ENCODE measurements at places on chromosomes 2 and 18.

- DNase-seq: no peak
Observed at GRCh38 chr2:166375195-166375735, 479 bp downstream of the SCN9A start.

- DNase-seq: no peak
Observed at GRCh38 chr2:232486558-232487384, 863 bp downstream of the ECEL1 start.

GRCh38 chr2:204201507-204201906 is 264.9 kb downstream of the ICOS start:
- DNase-seq: no peak

DNA sequence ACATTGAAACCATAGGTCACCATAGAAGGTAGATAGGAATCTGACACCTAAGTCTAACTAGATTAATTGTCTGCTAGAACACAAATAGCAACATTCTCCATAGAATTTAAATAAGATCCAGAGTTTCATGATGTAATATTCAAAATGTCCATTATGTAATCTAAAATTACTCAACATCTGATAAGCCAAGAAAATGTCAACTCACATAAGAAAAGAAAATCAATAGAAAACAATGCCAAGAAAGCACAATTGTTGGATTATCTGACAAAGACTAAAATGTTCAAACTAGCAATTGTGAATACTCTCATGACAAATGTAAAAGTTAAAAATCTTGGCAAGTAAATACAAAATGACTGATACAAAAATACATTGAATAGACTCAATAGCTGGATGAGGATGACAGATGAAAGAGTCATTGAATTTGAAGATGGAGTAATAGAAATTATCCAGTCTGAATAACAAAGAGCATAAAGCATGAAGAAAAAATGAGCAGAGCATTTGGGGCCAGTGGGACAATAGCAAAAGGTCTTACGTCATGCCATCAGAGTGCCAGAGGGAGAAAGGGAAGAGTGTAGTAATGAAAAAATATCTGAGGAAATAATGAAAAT is 358.6 kb downstream of the METTL4 start:
- no peak for DNase-seq

All from activated CD4-positive, CD25-positive, alpha-beta regulatory T cell (primary cell).